ENCODE measurements at places on chromosomes 12 and 14.

GRCh38 chr14:45793081-45793480, 540.1 kb upstream of the MIS18BP1 start:
- DNase-seq = no peak

- no peak for DNase-seq
Measured at GRCh38 chr14:99098199-99098598, 173.8 kb downstream of the BCL11B start.

- DNase-seq = no peak
Measured at GRCh38 chr12:112163471-112163991, 38.2 kb downstream of the TRAFD1 start.

- DNase-seq = no peak
Measured at GRCh38 chr14:49479432-49479831, 106.7 kb downstream of the RPS29 start.

DNA sequence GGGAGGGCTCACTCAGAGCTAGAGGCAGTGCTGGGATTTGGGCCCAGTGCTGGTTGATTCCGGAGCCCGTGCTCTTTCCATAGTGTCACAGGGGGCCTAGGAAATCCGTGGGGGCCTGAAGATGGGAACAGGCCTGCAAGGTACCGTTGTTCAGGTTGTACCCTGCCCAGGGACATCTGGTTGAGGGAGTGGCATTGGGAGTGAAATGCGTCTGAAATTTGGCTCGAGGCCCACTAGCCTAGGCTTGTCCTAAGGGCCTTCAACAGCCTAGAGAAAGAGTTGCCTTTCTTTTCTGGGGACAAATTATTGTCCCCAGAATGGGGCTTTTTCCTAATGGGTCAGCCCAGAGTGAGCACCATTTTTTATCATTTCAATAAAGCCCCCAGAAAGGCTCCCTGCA, 26.4 kb upstream of the FAM222A start:
- DNase-seq = no peak

DNA sequence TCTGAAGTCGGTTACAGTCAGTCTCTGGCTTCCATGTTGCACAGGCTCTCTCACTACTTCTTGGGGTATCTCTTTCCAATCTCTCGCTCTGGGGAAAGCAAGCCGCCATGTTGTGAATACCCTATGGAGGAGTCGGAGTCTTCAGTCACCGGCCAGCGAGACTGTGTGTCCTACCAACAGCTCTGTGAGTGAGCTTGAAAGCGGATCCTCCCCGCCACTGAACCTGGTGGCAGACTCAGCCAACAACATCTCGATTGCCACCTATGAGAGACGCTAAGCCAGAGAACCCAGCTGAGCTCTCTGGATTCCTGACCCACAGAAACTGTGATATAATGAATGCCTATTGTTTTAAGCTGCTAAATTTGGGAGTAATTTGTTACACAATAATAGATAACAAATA, 51.5 kb downstream of the SLC15A4 start:
- DNase-seq = no peak

- peak; percentile 51 for DNase-seq
Measured at GRCh38 chr14:73786636-73787485, 64.8 kb upstream of the PTGR2 start.

- no peak for DNase-seq
Measured at GRCh38 chr12:19003141-19003540, 126.4 kb upstream of the PLEKHA5 start.

DNA sequence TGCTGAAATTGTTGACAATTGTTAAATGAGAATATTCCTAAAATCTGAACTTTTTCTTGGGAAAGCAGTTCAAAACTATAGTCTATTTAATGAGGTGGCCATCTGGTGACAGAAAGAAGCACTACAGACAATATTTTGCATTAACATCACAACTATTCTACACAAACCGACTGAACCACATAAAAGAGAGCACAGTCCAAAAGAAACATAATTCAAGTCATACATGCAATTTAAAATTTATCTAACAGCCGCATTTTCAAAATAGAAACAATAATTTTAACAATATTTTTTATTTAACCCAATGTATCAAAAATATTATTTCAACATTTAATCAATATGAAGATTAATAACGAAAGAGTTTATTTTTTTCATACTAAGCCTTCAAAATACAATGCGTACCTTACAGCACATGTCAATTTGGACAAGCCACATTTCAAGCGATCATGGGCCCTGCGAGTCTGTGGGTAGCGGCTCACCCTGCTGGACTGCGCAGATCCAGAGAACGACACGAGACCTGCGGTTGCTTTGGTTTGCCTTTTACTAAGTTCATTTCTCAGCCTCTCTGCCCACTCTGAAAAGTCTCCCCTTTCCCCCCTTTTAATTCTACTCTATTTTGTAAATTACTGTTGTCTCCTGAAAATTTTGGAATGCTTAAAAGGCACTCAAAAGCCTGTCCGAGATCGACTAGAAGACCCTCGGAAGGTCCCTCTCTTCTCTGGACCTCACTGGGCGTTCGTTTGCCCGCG, 947 bp upstream of the LRRC9 start:
- DNase-seq = peak; percentile 2

- DNase-seq = no peak
Measured at GRCh38 chr12:26595806-26596205, 237.2 kb downstream of the ITPR2 start.

GRCh38 chr14:33237115-33237740, 298.5 kb downstream of the NPAS3 start:
- no peak for DNase-seq

- DNase-seq = peak; percentile 10
Measured at GRCh38 chr14:99479906-99480869, at the start of gene SETD3. SETD3 (minus strand) TSS chr14:99480859; CDS start chr14:99465805, 15,054 bp downstream.

DNA sequence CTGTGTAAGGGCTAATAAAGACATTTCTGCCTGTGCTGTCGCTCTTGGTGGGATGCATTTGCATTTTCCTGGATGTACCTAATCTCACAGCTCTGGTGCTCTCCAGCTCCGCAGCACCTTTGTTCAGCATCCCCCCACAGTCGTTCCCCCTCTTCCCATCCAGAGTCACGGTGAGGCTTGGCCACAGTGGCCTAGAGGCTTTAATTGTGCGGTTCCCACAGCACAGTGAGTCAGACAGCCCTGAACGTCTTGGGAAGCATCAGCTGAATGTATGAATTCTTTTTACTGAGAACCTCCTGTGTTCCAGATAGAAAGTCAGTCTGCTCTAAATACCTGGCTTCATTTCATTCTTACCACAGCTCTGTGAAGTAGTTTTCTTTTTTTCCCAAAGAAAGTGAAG, 28.7 kb downstream of the MLXIP start:
- DNase-seq = no peak

GRCh38 chr14:81162941-81163340, 57.8 kb downstream of the GTF2A1 start:
- DNase-seq = no peak

GRCh38 chr12:2092354-2092753, 39.6 kb downstream of the CACNA1C start:
- DNase-seq = no peak
